Stomach (tissue), 19 donors: ENCODE measurements at places on chromosomes 6 and 20. TPM values are rescaled to one million over a fixed set of nuclear protein-coding genes. Genes with fewer than 3 reads are reported as not detected.

SPTLC3 gene
- 2.1 TPM for polyA plus RNA-seq

FAM217A gene
- 0.08 TPM for polyA plus RNA-seq

ADGRF5 gene
- 2.4 TPM for polyA plus RNA-seq

FRK gene
- 1.8 TPM for polyA plus RNA-seq

TCF15 gene
- polyA plus RNA-seq = 0.33 TPM
